ENCODE measurements at places on chromosomes 2 and 18.

DNA sequence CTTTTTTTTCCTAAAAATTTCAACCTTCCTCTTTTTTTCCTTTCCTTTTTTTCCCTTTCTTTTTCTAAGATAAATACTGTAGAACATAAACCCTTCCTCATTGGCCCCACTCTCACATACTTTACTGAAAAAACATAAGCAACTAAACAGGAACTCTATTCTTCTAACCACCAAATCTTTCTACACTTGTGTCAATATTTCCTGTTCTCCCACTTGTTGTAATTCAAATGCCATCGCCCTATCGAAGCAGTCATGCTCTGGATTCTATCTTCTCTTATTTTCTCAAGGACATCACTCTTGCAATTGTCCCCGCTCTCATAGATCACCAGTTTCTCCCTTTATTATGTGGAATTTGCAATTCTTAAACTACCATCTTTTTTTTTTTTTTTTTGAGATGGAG is 20.2 kb upstream of the SSB start:
- no peak for DNase-seq

- DNase-seq: no peak
Measured at GRCh38 chr18:40210696-40211095, 1744.3 kb upstream of the PIK3C3 start.

GRCh38 chr2:65458999-65459398 is 26.6 kb upstream of the SPRED2 start:
- DNase-seq: no peak

DNA sequence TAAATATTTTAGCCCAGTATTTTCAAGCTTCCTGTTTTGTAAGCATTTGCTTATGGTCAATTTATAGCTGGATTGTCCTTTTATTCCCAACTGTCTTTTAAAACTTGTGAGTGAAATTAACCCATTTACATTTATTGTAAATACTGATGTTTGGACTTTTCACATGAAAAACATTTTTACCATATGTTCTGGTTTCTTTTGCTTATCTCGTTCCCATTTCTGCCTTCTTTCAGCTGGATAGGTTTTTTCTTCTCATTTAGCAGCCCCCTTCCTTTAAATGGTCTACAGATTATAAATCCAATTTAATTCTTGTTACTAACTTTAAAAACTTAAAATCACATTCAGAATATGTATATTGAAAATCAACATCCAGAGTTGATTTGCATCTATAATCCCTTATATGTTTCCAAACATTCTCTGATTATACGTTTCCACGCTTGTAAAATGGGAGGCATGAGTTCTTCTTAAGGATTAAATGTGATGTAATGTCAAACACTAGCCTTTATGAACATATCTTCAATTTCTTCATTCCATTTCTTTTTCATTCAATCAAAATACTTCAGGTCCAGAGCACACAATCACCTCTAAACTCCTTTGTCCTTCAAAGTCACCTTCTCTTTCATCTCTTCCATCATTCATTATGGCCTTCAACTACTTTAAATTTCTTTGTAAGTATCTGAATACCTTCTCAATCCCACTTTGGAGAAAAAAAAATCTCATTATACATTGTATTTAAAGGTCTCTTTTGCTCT is 1.1 kb upstream of the KDM3A start:
- no peak for DNase-seq

DNA sequence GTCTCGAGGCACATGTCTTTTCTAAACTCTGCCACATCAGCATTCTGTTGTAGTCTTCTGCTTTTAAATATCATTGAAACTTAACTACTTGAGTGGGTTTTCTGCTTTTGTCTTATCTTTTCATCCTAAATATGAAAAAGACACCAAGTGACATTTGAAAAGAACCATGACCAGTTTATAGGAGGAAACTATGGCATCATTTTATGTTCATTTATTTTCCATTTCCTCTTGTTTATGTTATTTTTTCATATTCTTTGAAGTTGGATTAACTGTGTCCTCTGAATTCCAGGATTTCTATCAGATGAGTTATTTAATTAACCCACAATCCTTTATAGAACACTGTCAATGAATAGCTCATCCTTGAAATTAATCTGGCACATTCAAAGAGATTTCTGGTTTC is 93.4 kb upstream of the ARHGAP28 start:
- no peak for DNase-seq

DNA sequence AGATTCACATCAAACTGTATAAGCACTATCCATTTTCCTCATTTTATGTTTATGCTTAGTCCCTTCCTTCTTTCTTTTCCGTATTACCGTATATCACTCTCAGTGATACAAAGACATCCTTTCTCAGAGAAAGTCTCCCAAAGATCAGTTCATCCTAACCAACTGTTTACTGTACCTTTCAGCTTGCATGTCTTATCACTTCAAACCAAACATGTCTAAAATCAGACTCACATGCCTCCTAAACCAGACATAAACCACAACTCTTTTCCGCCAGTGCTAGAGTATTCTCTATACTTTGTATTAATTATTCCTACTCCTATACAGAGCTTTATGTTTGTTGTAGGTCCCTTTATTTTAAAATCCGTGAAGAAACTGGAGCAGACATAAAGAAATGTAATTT is 41.5 kb downstream of the KCMF1 start:
- no peak for DNase-seq

DNA sequence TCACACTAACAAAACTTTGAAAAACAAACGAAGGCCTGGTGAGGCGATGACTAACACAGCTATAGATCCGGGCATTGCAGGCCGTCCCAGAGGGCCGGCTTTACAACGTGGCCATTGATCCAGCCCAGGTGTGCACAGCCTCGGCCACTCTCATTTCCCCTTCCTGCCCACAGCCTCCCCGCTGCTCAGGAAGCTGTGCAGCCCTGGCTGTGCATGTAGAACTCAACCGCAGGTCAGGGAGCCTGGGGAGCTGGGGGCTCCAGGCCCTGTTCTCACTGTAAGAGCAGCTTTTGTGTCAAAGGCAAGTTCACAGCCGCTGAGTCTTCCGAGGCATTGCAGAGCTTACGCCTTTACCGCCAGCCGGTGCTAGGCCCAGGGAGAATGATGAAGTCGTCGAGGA is 87.2 kb downstream of the LONRF2 start:
- no peak for DNase-seq

GRCh38 chr2:170840717-170841210 is 24.1 kb downstream of the GAD1 start:
- DNase-seq: no peak

DNA sequence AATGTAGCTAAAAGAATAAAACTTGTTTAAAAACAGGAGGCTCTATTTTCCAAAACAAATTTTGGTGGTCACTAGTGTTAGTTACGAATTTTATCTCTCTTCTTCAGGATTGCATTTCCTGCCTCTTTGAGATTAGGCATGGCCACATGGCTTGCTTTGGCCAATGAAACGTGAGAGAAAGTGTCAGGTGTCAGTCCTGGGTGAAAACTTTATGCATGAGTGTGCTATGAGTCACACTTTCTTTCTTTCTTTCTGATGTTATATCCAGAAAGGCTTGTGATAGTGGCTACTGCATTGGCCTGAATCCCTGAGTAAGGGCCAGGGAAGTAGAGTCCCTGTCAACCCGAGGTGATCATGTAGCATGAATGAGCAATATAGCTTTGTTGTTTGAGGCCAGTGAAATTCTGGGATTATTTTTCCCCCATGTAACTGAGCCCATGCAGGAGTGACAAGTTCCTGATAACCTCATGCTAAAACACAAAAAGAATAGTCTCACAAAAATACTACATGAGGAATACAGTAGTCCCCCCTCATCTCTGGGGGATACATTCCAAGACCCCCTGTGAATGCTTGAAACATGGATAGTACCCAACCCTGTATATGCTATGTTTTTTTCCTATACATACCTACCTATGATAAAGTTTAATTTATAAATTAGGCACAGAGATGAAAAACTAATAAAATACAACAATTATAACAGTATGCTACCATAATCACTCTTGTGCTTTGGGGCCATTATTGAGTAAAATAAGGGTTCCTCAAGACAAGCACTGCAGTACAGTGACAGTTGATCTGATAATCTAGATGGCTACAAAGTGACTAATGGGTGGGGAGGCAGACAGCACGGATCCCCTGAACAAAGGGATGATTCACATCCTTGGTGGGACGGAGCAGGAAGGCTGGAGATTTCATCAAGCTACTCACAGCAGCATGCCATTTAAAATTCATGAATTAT is 109.5 kb downstream of the CDC42EP3 start:
- no peak for DNase-seq

- DNase-seq: no peak
Measured at GRCh38 chr2:33301355-33301754, 175.1 kb upstream of the RASGRP3 start.

GRCh38 chr18:63107931-63108330 is 211.6 kb downstream of the BCL2 start:
- no peak for DNase-seq

- DNase-seq: no peak
Measured at GRCh38 chr2:216792222-216793021, 67.4 kb downstream of the TNP1 start.

DNA sequence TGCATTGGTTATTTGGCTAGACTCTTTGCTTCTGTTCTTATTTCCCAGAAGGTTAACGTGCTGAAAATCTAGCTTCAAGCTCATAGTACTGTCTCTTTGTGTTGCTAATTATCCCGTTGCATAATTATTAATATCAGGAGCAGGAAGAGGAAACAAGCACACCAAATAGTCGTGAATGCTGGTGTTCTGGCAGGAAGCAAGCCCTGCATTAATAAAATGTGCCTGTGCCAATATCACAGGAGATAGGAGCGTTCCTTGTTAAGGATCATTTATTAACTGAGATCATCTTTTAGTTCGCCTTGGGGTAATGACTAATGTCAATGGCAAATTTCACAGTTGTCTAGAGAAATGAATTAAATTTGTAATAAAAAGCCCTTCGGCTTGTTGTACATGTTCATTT is 893.0 kb upstream of the POU3F3 start:
- DNase-seq: no peak

GRCh38 chr18:3504637-3505036 is 54.7 kb downstream of the TGIF1 start:
- no peak for DNase-seq

DNA sequence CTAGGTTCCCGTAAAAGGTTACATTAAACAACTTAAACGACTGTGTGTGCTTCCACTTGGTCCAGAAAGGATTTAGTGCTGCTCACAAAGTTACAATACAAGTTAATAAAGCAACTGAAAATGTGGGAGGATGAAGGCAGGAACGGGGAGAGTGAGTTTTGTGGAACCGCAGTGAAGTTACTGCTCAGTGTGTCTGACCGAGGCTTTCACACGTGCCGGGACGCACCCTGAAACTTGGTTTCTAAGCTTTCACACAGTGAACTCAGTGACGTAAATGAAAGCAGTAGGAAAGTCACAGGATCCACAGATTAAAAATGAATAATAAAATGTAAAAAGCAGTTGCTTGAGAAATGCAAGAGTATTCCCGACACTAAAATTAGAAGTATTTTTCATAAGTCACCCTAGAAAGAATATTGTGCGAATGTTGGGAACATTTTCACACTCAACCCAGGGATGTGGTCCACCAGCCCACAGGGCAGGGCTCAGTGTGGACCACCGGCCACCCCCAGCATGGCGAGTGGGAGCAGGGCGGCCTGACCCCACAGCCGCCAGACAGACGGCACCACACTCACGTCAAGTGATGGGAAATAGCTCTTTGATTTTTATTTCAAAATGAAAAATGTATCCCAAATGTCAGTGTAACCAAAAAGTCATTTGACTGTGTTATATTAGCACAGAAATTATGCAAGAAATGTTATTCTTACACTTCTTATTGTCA is 32.6 kb upstream of the CHMP1B start:
- DNase-seq: peak; percentile 27

DNA sequence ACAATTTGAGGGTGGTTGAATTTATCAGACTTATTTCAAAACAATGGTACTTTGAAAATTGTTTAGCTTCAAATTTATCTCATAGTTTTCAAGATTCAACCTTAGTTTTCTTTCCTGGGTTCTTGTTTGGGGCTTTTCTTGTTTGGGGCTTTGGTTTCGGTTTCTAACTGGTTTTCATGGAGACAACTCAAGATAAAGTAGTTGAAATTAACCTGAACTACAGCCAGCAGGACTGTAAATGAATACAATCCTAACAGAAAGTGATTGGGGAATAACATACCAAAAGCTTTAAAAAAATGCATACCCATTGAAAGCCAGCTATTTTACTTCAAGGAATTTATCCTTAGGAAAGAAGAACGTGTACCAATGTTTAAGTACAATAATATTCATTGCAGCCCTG is 133.5 kb upstream of the SLC14A2 start:
- DNase-seq: no peak

DNA sequence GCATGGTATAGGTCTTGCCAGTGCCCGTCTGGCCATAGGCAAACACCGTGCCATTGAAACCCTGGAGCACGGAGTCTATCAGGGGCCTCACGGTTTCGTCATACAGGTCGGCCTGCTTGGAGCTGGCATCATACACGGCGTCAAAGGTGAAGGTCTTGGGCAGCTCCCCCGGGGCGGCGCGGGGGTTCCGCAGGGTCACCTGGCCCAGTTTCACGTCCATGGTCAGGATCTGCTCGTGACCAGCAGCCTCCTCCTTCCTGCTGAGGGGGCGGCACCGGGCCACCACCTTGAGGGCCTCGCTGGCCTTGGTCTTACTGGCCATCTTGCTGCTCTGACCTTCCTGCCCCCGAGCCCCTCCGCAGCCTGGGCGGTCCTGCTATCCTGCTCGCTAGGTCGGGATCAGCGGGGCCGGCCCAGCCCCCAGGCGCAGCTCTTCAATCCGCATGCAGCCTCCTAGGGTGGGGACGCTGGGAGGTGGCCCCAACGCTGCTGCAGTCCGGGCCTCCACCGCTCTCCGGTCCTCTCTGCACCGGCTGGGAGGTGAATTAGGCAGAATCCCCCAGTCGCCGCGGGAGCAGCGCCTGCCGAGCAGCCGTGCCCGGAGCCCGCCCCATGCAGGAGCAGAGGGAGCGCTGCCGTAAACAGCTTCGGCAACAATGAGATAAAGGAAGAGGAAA is 563 bp downstream of the KIF3C start:
- no peak for DNase-seq

DNA sequence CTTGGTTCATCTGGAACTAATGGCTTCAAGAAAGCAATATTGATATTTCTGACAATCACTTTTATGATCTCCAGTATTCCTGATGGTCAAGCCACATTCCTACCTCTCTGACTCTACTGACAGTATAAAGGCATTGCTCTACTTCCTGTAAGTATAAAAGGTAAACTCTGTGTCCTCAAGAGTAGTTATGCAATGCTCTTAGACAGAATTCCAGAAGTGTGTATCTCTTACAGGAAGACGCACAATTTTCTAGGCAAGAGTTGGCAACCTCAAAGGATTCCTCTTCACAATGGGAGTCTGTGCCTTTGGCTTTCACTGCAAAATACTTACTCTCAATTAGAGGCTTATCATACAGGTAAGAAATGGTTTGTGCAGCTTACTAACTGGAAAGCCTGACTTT is 100.1 kb downstream of the THADA start:
- DNase-seq: no peak

GRCh38 chr2:127130421-127130820 is 23.5 kb upstream of the BIN1 start:
- no peak for DNase-seq
